EH (cell line): ENCODE measurements at places on chromosomes 7 and 10.
A peak's percentile ranks its signal among the peaks of the same experiment; 100 is the strongest.

DNA sequence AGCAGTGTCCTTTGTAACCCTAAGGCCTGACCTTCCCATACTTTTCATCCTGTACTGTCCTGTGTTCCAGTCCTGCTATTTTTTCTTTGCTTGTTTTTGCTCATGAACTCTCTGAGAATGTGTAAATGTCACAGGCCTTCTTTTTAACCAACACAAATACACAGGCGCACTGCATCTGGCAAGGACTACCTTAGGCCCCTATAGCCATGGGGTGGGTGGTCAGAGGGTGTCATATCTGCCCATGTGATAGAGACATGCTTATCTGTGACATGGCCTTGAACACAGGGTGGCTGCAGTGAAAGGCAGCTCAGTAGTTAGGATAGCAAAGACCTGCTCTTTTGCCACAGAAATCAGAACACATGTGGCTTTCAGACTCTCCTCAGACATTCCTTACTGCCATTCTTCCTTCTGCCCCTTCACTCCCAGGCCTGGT is 3.9 kb upstream of the MBL2 start:
- DNase-seq = no peak

GRCh38 chr7:91310830-91311460 is 46.7 kb downstream of the FZD1 start:
- DNase-seq = peak; percentile 36

DNA sequence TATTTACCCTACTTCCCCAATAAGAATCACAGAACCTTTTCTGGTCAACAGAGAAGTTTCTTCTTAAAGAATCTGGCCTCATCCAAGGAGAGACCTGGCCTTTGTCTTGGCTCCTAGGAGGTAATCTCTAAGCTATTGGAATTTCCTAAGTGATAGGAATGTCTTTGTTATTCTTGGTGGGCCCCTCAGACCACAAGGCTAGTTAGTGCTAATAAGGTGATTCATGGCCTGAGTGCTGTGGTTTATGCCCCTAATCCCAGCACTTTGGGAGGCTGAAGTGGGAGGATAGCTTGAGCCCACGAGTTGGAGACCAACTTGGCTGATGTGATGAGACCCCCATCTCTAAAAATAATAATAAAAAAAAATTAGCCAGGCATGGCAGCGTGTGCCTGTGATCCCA is 60.0 kb upstream of the CYP2C18 start:
- DNase-seq = peak; percentile 6

DNA sequence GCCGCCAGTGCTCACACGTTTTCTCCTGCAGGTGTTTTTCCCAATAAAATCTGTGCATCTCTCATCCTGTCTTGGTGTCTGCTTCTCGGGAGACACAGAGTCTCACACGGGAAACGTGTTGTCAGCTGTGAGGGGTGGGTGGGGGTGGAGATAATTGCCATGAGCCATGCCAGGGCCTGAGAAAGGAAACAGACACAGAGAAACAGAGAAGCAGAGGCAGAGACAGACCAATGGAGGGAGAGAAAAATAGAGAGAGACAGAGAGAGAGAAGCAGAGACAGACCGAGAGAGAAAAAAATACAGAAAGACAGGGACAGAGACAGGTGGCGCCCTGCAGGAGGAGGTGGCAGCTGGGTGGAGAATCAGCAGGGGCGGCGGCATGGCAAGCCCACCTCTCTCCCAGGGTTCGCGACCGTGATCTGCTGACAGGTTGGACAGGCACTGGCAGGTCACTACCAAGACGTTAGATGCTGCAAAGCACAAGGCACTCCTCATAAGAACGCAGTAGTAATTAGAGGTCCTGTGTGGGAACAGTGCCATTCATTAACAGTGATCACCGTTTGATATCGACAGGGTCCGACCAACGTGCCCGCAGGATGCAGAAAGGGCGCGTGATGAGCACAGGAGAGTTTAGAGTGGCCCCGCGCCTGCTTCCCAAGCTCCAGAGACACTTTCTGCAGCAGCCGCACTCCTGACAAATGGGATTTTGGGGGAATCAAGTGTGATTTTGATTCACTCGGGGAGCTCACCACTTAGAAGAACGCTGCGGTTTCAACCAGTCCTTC is 70.5 kb upstream of the INSIG1 start:
- DNase-seq = no peak

- DNase-seq = peak; percentile 60
Observed at GRCh38 chr7:98760201-98760651, 109.6 kb downstream of the TMEM130 start.

- no peak for DNase-seq
Observed at GRCh38 chr7:148118371-148118770, 472.2 kb upstream of the C7orf33 start.

DNA sequence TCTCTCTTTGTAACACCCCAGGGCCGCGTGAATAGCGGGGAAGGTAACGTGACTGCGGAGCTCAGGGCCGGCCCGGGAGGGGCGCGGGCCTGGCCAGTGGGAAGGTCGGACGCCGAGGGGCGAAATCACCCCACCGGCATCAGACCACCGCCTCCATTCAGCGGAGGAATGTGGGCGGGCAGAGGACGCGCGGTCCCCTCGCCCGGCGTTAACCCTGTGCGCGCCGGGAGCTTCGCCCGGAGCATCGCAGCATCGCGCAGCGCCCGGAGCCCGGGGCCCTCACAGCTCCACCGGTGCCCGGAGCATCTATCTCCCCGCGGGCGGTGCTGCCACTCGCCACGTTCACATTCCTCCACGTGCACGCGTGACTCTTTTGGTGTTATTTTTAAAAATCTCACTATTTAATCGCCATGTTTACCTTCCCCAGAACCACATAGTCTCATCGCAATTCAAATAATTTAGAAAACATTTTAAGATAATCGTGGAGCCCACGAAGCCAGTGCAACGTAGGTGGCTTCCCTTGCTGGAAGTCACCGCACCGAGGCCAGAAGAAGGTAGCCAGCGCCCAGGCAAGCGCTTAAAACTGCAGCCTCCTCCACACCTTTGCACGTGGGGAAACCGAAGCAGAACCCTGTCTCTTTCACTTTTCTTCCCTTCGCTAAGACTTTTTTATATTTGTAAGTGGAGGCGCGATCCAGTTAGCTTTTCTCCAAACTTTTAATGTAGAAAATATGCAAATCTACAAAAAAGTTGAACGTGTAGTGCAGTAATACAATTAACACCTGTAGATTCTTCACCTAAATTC is 21.8 kb downstream of the FGFBP3 start:
- DNase-seq = peak; percentile 20

DNA sequence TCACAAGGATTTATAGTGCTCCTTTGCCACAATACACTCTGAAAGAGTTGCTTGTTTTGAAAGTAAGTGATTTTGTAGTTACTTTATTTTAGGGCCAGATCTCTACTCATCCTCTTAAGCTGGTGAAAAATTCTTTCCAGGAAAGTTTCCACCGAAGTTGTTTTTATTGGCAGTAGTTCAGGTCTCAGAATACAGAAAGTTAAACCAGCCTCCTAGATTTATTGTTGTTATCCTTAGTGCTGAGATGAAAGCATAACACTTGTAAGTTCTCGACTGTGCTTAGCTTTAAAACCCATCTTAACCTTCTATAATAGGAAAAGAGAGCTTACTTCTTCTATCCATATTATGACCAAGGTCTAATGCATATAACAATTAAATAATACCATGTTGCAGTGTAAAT is 5.5 kb downstream of the AP3M1 start:
- peak; percentile 90 for DNase-seq

GRCh38 chr10:2145926-2146478 is 408.7 kb upstream of the ADARB2 start:
- no peak for DNase-seq

GRCh38 chr10:76305930-76306615 is 874.6 kb downstream of the LRMDA start:
- DNase-seq = no peak

DNA sequence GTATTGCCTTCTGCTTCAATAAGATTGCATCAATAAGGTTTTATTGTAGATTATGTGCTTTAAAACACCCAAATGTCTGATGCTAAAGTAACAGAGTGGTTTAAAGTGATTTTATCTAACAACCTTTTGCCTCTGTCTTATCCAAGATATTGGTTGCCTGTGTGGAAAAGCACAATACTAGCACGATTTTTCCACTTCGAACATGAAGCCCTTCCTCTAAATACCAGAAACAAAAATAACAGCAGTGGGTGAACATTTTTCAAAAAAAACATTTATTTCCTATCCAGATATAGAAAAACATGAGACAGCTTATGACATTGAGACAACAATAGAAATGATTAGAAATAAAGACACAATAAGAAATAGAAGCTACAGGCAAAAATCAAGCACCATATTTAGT is 59.5 kb upstream of the MDFIC start:
- no peak for DNase-seq

DNA sequence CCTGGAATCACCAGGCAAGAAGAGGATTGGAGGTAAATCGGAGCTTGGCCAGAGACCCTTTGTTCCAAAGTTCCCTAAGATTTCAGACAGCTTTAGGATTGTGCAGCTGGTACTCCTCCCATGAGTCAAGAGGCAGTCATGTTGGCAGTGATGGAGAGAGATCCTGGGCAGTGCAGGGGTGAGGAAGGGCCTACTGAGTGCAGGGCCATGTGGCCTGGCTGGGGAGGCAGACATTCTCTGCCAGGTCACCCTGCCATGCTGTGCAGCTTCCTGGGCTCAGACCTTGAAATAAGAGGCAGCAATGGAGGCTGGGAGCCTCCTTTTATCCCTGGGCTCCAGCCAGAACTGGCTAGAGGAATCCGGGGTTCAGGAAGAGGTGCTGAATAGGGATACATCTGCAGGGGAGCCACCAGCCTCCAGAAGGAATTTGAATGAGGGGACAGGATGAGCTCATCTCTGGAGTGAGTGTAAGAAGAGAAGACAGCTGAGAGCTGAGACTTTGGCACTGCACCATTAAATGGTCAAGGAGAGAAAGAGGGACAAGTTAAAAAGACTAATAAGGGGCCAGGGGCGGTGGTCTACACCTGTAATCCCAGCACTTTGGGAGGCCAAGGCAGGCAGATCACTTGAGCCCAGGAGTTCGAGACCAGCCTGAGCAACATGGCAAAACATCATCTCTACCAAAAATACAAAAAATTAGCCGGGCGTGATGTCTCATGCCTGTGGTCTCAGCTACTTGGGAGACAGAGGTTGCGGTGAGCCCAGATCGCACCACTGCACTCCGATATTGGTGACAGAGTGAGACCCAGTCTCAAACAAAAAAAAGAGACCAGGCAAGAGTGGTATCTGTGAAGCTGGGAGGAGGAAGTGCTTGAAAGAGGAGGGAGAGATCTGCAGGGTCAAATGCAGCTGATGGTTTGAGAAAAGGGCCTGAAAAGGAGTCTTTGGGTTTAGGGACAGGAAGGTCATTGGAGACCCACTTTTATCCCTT is 12.0 kb downstream of the SFTPD start:
- no peak for DNase-seq

GRCh38 chr7:106216923-106217542 is 67.8 kb downstream of the NAMPT start:
- DNase-seq = peak; percentile 77

GRCh38 chr7:30881448-30881847 is 30.2 kb upstream of the AQP1 start:
- DNase-seq = no peak

- no peak for DNase-seq
Observed at GRCh38 chr10:85598646-85599045, 767.9 kb downstream of the GRID1 start.

GRCh38 chr7:146720195-146720594 is 603.6 kb downstream of the CNTNAP2 start:
- no peak for DNase-seq

GRCh38 chr7:33373195-33373594 is 243.8 kb downstream of the BBS9 start:
- no peak for DNase-seq

- no peak for DNase-seq
Observed at GRCh38 chr10:84590327-84591193, 262.2 kb downstream of the CCSER2 start.

- peak; percentile 20 for DNase-seq
Observed at GRCh38 chr10:77667426-77668324, 30.1 kb upstream of the KCNMA1 start.

DNA sequence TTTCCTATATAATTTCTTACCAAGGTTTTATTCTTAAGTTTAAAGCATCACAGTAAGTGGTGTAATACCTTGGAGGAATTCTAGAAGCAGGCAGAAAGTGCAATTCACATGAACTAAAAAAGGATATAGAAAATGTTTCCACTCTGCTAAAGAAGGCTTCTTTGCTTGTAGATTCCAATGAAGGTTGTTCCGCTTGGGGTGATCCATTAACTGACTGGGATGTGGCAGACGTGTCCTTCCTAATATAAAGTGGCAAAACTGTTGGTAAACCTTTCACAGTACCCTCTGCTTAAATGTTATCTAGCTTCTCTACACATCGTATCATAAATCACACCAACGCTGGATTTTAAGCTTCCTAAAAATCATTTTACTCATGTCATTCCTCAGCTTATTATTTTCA is 2.3 kb downstream of the ZC3HC1 start:
- no peak for DNase-seq
